NCI-H1092 (cell line): ENCODE measurements at places on chromosomes 7 and 10.

GRCh38 chr10:66927971-66928770 lies 2.3 kb downstream of the LRRTM3 start:
- DNase-seq = no peak

- DNase-seq = no peak
These were observed 58.3 kb downstream of the REEP3 start for GRCh38 chr10:63579371-63580014.

DNA sequence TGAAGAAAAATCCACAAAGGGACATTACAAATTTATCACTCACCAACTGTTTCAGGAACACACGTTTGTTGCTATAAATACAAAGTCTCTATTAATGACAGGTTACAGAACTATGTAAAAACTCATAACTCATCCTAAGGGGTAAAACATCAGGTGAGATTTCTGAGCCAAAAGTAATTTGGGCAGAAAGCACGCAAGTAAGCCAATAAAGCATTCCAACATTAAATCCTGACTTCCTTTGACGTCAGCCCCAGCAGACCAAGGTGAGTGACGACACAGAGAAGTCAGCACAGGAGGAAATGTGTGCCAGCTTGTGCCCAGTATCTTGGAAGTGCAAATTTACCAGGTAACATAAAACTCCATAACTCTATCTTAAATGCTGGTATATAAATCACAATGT lies 45.7 kb downstream of the IMMP2L start:
- DNase-seq = no peak

- no peak for DNase-seq
These were observed 118.8 kb downstream of the AOAH start for GRCh38 chr7:36605261-36606051.

DNA sequence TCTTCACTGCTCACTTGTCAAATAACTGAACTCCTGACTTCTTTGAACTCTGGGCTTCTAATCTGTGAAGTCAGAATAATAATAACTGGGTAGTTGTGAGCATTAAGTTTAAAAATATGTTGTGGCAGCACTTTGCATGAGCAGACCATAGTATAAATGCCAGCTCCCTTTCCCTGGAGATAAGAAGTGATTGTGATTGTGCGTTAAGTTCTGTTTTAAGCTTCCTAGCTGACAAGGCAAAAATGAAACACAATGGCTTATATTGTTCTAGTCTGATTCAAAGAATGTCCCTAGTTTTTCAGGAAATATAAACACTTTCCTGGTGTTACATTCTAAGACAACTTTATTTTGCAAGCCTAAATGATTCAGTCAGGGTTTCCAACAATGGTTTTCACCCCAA lies 61.8 kb downstream of the PTPRE start:
- DNase-seq = no peak

DNA sequence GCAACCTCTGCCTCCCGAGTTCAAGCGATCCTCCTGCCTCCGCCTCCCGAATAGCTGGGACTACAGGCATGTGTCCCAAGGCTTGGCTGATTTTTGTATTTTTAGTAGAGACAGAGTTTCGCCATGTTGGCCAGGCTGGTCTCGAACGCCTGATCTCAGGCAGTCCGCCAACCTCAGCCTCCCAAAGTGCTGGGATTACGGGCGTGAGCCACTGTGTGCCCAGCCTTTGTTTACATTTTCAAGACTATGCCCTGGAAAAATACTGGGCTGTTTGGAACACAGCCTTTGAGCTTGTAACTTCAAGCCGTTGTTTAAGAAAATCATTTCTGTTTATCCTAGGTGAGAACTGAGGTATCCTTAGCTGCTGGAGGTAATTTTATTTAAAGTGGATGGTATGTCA lies 1.9 kb downstream of the ZKSCAN1 start:
- no peak for DNase-seq

DNA sequence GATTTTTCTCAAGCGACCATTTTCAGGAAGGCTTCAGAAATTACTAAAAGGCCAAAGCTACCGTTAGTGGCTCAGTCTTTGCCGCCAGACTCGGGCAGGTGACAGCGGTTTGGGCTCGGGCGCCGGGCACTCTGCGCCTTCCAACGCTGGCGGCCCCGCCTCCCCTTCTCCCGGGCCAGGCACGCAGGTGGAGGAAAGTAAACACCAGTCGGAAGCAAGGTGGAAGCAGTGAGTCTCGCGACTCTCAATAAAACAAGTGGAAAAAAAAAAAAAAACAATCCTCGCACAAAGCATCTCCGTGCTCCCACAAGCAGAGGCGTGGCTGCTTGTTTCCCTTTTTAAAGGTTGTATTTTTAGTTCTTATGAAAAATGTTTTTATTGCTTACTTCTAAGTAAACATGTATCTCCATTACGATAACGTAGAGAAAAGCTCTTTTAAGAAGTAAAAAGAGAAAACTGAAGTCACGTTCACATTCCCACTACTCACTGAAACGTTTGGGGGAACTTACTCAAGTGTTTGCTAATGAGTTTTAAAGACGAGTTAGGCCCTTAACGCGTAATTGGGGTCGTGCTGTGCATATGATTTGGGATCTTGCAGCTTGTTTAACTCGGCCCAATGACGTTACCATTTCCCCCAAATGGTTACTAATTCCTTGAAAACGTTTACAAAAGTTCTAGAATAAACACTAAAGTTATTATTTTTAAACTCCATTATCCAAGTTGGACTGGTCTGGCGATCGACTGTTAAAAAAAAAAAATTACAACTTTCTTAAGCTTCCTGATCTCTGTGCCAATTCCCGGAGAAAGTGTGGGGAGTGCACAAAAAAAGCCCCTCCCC lies 864 bp downstream of the CDCA7L start:
- peak; percentile 30 for DNase-seq
